ENCODE measurements at places on chromosomes 2 and 18.

DNA sequence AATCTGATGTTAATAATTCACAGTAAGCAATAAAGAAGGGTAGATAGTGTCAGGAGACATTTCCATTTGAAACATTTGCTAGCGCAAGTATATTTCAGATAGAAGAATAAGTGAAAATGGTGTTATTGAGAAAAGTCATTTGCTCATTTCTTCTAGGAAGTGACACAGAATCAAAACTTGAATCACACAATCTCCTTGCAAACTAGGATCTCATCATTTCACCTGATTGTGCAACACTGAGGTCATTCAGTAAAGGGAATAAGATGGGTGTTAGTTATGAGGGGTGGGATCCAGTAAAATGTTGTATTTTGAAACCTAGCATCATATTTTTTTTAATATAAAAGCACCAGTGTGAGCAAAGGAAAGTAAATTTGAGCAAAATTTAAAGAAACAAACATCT is 208.0 kb upstream of the KCNJ3 start:
- no peak for DNase-seq

DNA sequence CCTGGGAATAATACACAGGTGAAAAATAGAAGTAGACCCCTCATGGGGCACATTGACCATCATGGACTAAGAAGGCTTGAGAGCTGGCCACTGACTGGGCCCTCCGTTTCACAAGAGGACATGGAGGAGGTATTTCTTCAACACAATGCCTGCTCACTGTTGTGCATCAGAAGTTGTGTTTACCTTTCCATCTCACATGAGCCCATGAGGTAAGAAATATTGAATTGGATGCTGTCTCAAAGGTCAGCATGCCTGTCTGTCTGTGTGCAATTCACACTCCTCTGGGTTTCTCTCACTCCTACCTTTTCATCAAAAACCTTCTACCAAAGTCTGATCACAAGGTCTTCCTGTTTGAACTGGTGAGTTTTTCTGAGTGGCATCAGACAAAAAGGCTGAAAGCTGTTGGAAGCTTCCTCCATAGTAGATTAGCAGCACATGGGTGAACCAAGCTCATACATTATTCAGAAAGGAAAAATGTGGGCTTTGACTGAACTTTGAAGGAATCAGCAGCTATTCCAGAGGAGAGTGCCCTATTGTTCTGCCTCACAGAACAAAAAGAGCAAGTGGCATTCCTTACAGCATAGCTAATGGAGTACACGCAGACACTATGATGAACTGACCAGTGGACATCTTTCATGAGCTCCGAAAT is 143.2 kb upstream of the RND3 start:
- DNase-seq = peak; percentile 61

DNA sequence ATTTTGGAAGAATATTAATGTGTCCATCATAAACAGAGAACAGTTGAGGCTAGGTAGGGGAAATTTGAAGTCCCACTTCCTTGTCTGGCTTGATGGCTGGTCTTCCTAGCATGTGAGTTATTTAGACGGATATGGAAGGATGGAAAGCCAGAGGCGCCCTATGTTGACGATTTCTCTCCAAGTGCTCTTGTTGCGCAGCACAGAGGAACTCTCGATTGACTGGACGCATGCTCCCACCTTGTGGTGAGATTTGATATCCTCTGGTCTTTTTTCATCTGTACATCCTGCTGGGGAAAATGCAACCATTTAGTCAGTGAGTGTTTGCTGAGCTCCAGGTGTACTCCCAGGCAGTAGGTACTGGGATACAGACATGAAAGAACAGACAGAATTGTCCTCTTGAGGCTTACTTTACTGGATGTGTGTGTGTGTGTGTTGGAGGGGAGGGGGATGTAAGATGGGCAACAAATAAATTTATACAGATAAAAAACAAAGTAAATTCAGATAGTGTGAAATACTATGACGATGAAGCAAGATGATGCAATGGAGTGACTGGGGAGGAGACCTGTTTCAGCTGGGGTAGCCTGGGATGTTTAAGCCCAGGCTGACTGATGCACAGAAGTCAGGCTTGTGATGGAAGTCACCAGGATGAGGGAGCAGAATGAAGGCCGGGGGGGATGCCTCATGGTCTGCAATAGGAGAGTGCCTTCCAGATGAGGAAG is 137.2 kb downstream of the TRIM43 start:
- peak; percentile 76 for DNase-seq

- DNase-seq = peak; percentile 27
Observed at GRCh38 chr2:37349231-37349860, 4.9 kb downstream of the QPCT start.

- no peak for DNase-seq
Observed at GRCh38 chr2:20620696-20621365, 30.1 kb downstream of the HS1BP3 start.

GRCh38 chr2:12031866-12032265 is 285.4 kb downstream of the LPIN1 start:
- no peak for DNase-seq

Data from retina (tissue), 1 donor.